Stimulated activated CD4-positive, alpha-beta T cell treated with anti-CD3 and anti-CD28 coated beads, Interleukin-4, amount 100 ng/mL, for 1 hour (primary cell): ENCODE measurements at places on chromosomes 2 and 18.

DNA sequence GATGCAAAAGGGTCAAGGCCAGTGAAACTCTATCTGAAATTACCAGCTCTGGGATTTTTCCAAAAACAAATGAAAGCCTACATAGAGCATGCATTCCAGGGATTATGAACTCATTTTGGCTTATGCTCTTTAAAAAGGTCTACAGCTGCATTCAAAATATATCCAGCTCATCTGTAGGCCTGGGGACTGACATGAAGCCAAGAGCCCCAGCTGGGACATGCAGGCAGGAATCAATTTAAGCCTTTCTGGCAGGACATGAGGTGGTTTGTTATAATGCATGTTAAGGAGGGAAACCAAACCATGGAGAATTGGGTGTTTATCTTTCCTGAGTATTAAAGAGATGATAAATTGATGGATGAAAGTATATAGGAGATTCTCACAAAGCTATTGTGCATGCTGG is 164.5 kb downstream of the RBM43 start:
- no peak for DNase-seq

- no peak for DNase-seq
Measured at GRCh38 chr2:119461811-119462210, 30.2 kb downstream of the TMEM37 start.

- DNase-seq, result no peak
Measured at GRCh38 chr18:3313685-3314084, 51.8 kb downstream of the MYL12B start.

- no peak for DNase-seq
Measured at GRCh38 chr2:117982376-117983033, 31.4 kb downstream of the CCDC93 start.

GRCh38 chr2:54634564-54635511 is 88.6 kb upstream of the EML6 start:
- DNase-seq, result no peak

GRCh38 chr18:49183921-49184320 is 233.2 kb upstream of the SMAD7 start:
- DNase-seq, result no peak

DNA sequence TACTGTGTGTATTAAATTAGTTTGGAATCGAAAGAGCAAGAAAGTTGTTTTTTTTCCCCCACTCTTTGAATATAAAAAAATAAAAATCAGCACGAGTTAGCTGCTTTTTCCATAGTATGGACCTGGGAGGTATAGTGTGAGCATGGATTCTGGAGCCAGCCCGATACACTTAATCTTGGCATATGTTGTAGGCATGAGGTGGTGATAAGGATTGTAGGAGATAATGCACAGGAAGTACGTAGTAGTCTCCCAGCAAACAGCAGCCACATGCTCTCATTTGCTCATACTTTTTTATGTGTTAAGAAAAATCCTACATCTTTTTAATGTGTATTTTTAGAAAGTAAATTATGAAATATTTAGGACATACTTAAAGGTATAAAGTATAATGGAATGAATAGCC is 2.1 kb upstream of the DNAJC27 start:
- DNase-seq, result no peak

DNA sequence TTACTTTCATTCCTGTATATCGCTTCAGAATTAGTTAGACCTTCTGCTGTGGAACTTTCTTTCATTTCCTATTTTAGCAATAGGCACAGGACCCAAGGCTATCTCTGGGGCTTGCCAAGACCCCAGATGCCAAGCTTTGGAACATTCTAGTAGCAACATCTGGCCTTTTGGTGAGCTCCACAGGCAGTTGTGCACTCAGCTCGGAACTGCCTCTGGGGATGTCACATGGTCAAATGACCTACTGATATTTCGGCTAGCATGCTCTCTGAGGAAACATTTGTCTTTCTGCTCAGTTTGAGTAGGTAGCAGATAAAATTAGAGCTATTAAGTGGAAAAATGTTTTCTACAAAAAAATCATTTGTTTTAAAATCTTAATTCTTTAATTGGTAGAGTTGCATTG is 76.6 kb upstream of the ITGA4 start:
- no peak for DNase-seq

GRCh38 chr2:182280118-182280517 is 146.7 kb downstream of the PDE1A start:
- no peak for DNase-seq

DNA sequence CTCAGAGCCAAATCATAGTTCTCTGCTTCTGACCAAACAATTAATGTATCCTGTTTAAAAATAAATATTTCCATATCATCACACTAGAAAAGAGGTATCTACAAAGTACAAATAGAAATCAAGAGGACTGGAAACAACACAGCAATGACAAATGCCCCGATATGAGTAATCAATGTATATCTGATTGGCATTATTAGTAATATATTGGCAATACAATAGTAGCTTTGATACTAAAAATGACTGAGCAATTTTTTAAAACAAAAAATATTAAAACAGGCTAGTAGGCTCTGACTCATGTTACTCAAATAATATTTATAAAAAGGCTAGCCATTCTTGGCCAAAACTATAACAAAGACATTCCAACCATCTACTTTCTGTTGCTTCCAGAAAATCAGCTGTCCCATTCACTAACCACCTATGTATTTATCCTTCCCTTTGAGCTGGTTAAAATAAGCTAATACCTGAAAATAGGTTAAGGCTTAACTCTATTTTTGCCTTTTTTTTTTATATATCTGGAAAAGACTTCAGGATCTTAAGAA is 13.3 kb downstream of the PPP4R3B start:
- DNase-seq, result no peak

DNA sequence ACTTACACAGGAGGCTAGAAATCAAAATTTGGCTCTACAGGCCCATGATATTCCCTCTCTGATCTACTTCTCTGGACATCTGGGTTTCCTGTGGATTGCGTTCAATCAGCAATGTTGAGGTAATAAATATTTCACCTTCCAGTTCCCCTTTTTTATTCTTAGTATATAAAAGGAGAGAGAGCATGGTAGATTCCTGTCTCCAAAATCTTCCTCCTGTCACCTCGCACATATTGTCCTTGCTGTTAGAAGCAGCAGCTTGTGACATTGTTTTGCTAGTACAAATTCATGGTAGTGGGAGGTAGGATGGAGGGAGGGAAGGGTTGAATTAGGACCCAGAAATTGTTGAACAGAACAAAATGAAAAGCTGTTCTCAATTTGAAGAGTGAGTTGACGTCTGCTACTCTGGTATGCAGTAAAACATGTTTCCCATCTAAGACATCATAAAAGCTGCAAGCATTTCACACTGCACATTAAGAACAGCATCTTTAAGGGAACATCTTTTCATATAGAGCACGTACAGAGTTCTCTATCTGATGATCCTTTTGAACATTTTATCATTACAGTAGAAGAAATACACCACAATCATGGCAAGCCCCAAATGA is 156.4 kb downstream of the RDH14 start:
- DNase-seq, result no peak

DNA sequence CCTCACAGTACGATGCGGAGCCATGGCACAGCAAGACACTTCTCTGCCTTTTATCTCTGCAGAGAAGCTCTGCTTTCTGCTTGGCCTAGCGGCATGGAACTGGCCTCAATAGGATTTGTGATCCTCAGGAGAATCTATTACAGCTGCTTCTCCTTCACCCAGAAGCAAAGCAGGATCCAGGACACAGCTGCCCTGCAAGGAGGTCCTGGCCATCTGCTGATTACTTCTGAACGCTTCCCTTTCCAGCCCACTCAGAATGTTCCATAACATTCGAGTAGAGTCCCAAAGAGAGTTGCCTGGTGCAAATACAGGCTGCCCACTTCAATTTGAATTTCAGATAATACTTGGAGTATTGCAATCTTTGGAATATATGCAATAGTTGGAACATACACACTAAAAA is 29.2 kb upstream of the KCNS3 start:
- no peak for DNase-seq

GRCh38 chr2:72813841-72814240 is 12.0 kb downstream of the EXOC6B start:
- no peak for DNase-seq

- no peak for DNase-seq
Measured at GRCh38 chr18:58996696-58997095, 132.0 kb downstream of the ZNF532 start.

DNA sequence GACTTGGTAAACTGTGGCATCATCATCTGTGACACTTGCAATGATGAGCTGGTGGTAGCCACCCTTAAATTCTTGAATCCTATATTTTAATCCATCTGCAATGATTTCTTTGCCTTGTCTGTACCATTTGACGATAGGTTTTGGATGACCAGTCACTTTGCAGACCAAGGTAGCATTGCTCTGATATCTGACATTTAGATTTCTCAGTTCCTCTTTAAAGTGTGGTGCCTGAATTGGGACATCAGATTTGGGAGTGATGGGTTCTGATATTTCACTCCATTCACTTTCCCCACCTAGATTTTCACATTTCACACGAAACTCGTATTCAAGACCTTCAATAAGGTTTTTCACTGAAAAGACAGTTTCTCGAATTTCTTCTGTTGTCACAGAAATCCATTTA is 55.8 kb downstream of the PLEKHA3 start:
- DNase-seq, result no peak

DNA sequence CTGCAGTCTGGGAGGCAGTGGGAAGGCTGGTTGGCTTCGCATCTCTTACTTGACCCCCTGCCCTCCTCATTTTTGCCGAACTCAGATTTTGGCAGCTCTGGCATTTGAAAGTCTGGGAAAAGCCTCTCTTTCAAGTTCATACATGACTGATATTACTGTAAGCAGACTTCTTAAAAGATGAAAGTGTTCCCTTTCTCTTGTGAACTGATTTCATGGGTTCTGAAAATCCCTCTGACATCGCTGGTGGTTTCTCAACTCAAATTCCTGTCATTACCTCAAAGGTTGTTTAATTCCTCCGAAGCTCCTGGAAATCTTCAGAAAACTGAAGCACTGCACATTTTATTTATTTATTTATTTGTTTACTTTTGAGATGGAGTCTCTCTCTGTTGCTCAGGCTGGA is 16.9 kb upstream of the SLC38A11 start:
- no peak for DNase-seq

- DNase-seq, result no peak
Measured at GRCh38 chr2:73406996-73407395, 21.4 kb downstream of the ALMS1 start.

DNA sequence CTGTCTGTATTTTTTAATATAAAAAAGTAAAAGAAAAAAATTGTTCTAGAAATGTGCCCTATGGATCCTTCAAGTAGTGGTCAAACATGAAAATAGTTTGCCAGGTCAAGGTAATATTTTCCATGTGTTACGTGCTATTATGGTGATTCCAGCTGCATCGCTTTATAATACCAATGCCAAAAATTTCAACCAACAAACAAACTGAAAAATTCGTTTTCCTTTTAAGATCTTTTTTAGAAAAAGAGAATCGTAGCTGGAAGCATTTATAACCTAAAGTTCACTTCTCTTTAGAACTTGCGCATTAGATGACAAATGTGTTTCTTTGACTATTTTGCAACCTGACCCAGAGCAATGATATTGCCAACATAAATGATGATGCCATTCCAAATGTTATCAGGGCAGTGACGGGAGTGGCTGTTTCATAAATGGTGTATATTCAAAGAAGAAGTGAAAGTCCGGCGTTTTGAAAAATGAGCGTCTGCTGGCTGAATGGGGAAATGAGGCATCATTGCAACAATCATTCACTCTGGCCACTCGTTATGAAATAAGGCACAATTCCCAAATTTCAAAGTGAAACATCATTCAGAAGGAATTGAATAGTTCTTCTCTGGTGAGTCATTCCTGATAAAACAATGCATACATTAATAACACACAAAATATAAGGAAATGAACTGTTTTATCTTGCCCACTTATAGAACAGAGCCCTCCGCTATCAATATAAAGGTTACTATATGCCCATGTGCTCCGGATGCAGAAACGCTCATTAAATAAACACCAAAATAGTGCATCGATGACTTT is 297.4 kb downstream of the TGIF1 start:
- DNase-seq, result no peak

GRCh38 chr18:36899289-36899688 is 70.4 kb downstream of the KIAA1328 start:
- DNase-seq, result no peak

DNA sequence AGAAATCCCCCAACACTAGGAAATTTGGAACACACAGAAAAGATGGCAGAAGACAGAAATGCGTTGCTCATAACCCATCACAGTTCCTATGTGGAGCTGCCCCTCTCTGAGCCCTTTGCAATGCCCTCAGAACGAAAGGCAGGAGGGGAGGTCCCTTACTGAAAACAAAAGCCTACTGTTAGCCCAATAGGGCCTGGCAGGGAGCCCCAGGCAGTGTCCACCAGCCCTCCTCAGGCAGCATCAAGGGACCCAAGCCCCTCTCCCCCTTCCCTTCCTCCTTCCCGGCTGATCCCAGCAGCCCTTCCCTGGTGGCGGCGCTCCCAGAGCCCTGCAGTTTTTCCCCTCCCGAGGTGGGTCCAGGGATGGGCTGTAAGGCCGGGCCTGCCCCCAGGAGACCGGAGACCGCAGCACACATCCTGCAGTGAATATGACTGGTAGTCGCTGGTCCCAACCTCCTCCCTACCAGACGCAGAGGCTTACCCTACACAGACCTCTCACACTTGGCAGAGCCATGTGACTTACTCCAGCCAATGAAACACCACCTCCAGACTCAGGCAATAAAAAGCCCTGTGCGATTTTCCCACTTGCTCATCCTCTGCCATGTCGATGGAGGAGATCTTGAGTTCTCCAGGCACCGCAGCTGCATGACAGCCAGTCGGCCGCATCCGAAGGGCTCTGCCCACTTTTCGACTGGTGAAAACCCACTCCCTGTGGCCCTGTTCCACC is 19.4 kb upstream of the DUSP2 start:
- peak; percentile 46 for DNase-seq

DNA sequence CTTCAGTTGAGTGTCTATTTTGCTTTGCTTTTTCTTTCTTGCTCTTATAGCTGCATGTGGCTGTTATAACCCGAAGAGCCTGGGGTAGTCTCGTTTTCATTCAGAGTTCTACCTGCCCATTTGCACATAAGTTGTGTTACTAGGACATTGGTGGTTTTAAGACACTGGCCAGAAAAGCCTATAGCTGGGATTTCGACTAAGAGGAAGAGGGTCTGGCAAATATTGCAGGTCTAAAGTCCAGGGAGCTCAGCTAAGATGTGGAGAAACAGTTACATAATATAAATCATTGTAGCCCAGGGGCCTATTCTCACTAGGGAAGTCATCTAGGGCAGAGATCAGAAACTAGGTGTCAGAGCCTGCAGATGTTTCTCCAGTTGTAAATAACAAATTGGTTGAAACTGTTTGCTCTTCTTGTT is 120.8 kb downstream of the BABAM2 start:
- DNase-seq, result no peak

- no peak for DNase-seq
Measured at GRCh38 chr18:78813936-78814710, 165.5 kb upstream of the SALL3 start.

- peak; percentile 37 for DNase-seq
Measured at GRCh38 chr2:233350708-233351107, 3.6 kb upstream of the DGKD start.

- DNase-seq, result no peak
Measured at GRCh38 chr2:134737671-134738070, 18.9 kb upstream of the TMEM163 start.

- DNase-seq, result no peak
Measured at GRCh38 chr18:43012951-43013350, 102.5 kb downstream of the RIT2 start.

GRCh38 chr2:180124273-180125139 is 117.4 kb upstream of the CWC22 start:
- no peak for DNase-seq
